Osteoblast (primary cell): ENCODE measurements at places on chromosomes 12 and 14. TPM values are rescaled to one million over a fixed set of nuclear protein-coding genes. Genes with fewer than 3 reads are reported as not detected.

DNA sequence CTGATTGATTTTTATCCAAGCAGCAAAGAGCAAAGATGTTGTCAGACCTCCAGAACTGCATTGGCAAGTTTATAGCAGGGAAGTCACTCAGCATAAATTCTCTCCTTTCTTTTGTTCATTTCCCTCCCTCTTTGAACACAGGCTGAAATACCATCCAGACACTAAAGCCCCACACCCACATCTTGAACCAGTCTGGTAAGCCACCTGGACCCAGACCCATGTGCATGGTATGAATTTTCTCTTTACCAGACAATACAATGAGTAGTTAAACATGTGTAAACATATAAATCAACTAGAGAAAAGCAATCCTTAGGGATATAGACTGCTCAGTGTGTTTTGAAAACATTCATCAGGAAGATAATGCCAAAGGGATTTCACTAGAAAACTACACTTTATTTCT is 488.3 kb upstream of the FLRT2 start:
- H3K4me3 ChIP-seq, result no peak overlapping the region
- no peak for DNase-seq
- no peaks in the 10 kb centered on the region for H3K27me3 ChIP-seq
- no peaks in the 10 kb centered on the region for H3K4me1 ChIP-seq
- no peaks in the 10 kb centered on the region for H3K36me3 ChIP-seq

GRCh38 chr14:101169267-101169666 is 265.7 kb upstream of the RTL1 start:
- no peak for DNase-seq
- no peaks in the 10 kb centered on the region for H3K4me1 ChIP-seq
- H3K27ac ChIP-seq, result no peak overlapping the region
- H3K27me3 ChIP-seq, result no peaks in the 10 kb centered on the region

The OTUB2 gene
- total RNA-seq, result 1.2 and 1.4 TPM in 2 replicates

DNA sequence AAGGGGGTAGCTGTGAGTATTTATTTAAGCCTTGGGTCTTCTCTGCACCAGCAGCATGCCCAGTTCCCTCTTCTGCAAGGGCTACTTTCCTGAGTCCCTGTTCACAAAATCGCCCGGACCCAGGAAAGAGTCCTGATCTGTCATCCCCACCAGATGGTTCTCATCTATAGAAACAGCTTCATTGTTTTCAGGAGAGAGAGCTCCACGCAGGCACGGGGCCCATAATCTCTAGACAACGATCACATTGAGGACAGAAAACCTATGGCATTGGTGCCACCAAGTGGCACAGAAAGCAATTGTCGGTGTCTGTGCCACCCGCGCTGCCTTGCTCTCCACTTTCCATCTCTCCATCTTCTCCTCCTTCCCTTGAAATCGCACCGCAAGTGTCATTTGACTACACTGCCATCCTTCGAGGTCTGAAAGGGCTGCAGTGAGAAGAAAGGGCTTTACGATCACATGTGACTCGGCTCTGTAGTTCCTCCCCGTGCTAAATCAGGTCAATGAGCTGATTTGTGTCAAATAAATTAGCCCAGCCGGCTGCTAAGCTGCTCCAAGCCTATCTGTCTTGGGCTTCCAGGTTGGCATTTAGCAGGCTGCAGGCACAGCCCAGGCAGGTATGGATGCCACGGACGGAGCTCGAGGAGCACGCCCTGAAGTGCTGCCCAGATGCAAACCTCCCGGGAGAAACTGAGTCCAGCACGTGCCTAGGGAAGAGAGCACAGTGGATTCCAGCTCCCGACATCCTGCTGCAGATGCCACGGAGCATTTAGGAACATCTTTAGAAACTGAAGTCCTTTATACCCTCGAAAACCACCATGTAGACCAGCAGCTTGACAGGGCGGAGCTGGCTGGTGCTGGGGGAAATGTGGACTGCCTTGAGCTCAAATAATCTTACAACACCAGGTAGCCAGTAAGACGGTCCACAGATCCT is 28.8 kb downstream of the SPRING1 start:
- H3K27ac ChIP-seq, result no peak overlapping the region
- peaks cover 26% of the 10 kb centered on the region for H3K27me3 ChIP-seq
- peak overlapping the region; percentile 62 for H3K4me3 ChIP-seq
- peaks cover 12% of the 10 kb centered on the region for H3K4me1 ChIP-seq

DNA sequence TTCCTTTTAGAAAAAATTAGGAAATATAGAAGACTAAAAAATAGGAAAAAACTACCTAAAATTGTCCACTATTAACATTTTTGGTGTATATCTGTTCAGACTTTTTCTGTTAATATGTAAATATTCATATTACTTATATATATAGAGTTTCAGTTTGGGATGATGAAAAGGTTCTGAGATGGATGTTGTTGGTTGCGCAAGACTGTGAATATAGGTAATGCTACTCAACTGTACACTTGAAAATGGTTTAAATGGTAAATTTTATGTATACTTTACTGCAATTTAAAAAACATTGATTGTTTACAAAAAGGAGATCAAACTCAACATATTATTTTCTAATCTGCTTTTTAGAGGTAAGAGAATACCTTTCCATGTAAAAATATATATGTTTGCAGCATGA is 200.9 kb downstream of the RAD51B start:
- H3K4me1 ChIP-seq, result peaks cover 22% of the 10 kb centered on the region
- no peak for DNase-seq
- no peaks in the 10 kb centered on the region for H3K36me3 ChIP-seq
- H3K27me3 ChIP-seq, result no peaks in the 10 kb centered on the region
- H3K4me3 ChIP-seq, result no peak overlapping the region

The AQP2 gene
- not detected in 2 replicates for total RNA-seq

DNA sequence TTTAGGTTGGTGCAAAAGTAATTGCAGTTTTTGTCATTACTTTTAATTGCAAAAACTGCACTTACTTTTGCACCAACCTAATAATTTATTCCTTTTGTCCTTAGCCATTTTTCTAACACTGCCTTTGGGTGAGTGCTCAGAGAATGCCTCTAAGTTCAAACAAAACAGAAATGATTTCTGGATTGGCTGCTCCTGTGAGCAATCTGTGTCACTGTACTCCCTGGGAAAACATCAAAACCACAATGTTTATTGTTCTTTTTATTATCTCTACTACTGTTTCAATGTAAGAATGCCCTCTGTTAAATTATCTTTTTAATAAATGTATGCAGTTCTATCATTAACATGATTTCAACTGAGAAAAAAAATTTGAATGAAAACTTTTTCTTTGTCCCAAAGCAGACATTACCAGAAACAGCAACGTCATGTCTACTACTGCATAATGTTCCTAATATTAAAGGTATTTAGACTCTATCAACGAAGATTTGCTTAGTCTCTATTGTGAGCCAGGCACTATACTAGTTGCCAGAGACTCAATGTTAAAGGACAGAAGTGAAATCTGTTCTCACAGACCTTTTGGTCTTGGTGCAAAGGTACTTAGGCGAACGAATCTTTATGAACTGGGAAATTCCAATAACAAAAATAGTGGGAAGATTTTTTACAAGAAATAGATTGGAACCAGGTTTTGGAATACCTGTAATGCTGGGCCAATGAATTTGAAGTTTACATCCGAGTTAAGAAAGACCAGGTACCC is 6.2 kb downstream of the SLC41A2 start:
- H3K4me3 ChIP-seq, result no peak overlapping the region
- peaks cover 9% of the 10 kb centered on the region for H3K4me1 ChIP-seq
- no peak overlapping the region for H3K27ac ChIP-seq
- peak; percentile 65 for DNase-seq

- H3K27ac ChIP-seq, result no peak overlapping the region
- no peak overlapping the region for H3K4me3 ChIP-seq
- DNase-seq, result no peak
Observed at GRCh38 chr12:82055391-82055790, 296.2 kb upstream of the PPFIA2 start.

The CFAP251 gene
- total RNA-seq, result 4.3 and 7.4 TPM in 2 replicates
